ENCODE measurements at places on chromosomes 12 and 14. TPM values are rescaled to one million over a fixed set of nuclear protein-coding genes. Genes with fewer than 3 reads are reported as not detected.

GRCh38 chr14:54377501-54377900, 19.3 kb upstream of the CDKN3 start:
- no peak for DNase-seq

- DNase-seq = peak; percentile 62
Measured at GRCh38 chr14:55398679-55399078, 13.0 kb downstream of the ATG14 start.

GRCh38 chr12:90404071-90404470, 550.9 kb downstream of the CCER1 start:
- no peak for DNase-seq

DNA sequence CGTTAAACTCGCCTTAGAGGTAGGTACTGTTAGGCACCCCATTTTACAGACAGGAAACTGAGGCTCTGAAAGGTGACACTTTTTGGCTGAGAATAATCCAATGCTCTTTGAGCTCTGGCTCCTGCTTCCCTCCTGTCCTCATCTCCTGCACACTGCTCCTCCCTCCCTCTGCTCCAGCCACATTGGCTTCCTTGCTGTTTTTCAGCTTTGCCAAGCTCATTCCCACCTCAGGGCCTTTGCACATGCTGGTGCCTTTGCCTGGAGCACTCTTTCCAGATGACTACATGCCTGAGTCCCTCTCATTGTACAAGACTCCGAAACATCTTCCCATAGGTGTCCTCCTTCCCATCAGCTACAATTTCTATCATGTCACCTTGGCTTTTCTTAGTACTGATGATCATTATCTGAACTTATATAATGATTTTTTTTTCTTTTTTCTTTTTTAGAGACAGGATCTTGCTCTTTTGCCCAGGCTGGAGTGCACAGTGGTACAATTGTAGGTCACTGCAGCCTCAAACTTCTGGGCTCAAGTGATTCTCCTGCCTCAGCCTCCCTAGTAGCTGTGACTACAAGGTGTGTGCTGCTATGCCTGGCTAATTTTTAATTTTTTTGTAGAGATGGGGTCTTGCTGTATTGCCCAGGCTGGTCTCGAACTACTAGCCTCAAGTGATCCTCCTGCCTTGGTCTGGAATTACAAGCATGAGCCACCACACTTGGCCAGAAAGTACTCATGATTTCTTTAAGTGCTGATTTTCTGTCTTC, 15.2 kb downstream of the MSI1 start:
- DNase-seq = no peak

DNA sequence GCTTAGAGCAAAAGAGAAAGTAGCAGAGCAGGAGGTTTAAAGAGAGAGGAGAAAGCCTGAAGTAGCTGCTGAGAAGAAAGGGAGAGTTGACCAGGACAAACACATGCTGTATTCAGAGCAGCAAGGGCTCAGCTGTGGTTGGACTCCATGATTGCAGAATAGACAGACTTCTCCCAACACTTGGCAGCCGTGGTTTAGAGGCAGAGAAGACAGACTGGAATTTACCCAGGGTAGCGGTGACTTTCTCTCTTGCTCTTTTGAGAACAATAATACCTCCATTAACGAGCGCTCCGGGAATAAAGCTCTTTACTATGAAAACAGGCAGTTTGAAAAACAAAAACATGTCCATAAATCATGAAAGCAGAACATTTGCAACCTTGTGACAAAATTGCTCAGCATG, 21.4 kb upstream of the IGF1 start:
- DNase-seq = no peak

DNA sequence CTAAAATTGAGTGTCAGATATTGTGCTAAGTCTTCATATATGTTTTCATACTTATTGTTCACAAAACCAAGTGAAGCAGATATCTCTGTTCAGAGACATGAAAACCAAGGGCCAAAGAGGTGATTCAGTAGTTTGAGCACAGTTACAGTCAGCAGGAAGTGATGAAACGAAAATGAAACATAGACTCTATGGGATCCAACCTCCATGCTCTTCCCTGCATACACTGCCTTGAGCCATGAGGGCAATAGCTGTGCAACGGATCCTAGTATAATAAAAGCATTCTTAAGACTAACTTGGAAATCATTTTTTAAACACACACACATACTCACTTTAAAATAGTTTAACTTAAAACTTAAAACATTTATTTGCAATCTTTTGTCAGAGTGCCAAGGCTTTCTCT, 27.9 kb downstream of the ESR2 start:
- no peak for DNase-seq

GRCh38 chr12:69986114-69986513, 161.1 kb downstream of the MYRFL start:
- no peak for DNase-seq

DNA sequence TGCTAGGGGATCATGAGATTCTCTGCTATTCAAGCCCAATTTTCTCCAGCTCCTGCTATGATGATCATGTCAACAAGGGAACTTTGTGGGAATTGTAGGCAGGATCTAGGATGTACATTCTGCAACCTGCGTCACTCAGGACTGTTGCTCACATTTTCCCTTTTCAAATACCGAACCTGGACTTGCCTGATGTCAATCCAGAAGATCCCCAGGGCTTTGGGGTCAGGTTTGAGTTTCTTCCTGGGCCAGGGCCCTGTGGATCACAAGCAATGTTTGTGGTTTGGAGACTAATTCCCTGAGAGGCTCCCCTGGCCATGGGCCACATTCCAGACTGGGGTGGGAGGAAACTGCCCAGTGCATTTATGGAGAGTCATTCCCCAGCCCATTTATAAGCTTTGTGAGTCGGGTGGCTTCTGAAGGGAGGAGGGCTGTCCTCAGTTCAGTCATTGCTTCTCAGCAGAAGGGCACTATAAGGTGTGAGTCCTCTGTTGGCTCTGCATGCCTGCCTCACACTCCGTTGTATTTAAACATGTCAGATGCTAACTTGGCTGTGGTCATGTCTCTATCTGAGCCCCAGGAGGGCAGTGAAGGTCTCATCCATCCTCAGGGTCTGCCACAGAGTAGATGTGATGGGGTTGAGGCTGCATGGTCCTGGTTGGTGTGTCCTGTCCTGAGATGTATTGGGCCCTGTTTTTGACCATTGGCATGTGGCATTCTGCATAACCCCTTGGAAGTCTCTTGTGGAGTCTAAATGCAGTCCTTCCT, 6.5 kb downstream of the KRT86 start:
- peak; percentile 98 for DNase-seq

C12orf56 gene
- not detected for total RNA-seq

PRORP gene
- 17.8 TPM for total RNA-seq

Data from MG63 (cell line).